GM04503 (cell line): ENCODE measurements at places on chromosomes 2 and 18.

DNA sequence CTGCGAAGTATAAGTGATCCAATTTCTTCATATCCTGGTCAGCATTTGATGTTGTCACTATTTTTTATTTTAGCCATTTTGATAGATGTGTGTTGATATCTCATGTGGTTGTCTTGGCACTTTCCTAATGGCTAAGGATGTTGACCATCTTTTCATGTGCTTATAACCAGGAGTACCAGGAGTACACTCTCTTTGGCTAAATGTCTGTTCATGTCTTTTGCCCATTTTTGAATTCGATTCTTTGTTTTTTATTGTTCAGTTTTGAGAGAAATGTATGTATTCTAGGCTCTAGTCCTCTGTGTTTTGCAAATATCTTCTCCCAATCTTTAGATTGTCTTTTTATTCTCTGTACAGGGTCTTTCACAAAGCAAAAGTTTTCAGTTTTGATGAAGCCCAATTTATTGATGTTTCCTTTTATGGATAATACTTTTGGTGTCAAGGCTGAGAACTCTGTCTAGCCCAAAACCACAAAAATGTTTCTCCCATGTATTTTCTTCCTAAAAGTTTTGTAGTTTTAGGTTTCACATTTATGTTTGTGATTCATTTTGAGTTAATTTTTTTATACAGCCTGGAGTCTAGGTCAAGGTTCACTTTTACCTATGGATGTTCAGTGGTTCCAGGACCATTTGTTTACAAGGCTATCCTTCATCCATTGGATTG, 65.4 kb downstream of the SDC1 start:
- DNase-seq, result no peak

GRCh38 chr2:235287375-235287733, 206.5 kb upstream of the AGAP1 start:
- DNase-seq, result no peak

DNA sequence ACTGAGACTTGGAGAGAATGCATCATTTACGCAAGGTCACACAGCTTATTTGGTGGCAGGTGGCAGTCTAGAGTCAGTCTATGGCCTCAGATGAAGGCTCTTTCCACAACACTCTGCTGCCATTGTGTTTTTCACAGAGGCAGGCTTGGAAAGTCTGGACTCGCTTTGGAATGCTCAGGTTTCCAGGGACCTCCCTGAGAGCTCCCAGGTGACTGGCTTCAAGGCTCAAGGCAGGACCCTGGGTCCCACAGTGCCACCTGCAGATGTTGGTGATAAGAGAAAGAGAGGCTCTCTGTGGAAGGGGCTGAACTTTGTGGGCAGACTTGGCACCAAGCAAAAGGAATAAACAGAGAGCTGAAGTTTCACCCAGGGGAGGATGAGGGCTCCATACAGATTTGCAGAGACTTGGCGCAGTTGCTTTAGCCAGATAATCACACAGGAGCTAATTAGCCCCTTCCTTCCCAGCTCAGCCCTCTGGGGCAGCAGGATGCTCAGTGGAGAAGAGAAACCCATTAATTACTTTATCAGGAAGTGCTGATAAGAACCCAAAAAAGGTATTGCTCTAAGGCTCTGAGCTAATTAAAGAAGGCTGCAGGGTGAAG, 103.5 kb downstream of the LBH start:
- no peak for DNase-seq

- DNase-seq, result no peak
These were observed 20.2 kb upstream of the ADAM23 start for GRCh38 chr2:206423147-206423546.

GRCh38 chr2:52881606-52882005, 886.0 kb upstream of the CHAC2 start:
- DNase-seq, result no peak

DNA sequence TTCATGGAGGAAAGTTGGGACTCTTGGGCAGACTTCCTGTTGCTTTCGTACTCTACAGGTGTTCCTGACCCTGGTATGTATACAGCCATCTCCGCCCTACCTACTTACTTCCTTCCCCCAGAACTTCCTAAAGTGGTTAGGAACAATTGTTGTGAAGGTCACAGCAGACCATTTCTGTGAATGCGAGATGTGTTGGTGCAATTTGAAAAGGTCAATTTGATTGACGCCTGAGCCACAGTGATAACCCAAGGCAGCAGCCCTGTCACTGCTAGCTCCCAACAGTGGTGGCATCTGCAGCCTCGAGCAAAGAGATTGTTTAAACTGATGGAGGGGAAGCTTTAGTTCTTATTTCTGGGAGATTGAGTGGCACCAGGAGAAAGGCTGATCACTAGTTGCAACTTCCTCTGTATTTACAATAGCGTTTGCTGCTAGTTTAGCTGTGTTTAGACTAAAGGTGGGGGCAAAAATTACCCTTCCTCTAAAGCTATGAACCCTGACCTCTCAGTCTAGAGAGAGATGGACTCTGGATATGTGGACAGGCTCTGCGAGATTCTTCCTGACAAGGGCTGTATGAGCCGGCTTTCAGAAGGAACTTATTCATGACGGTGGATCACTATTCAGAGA, 78.3 kb upstream of the MAP4K3 start:
- no peak for DNase-seq

- DNase-seq, result no peak
These were observed 607.6 kb downstream of the LRP1B start for GRCh38 chr2:141523199-141523598.

DNA sequence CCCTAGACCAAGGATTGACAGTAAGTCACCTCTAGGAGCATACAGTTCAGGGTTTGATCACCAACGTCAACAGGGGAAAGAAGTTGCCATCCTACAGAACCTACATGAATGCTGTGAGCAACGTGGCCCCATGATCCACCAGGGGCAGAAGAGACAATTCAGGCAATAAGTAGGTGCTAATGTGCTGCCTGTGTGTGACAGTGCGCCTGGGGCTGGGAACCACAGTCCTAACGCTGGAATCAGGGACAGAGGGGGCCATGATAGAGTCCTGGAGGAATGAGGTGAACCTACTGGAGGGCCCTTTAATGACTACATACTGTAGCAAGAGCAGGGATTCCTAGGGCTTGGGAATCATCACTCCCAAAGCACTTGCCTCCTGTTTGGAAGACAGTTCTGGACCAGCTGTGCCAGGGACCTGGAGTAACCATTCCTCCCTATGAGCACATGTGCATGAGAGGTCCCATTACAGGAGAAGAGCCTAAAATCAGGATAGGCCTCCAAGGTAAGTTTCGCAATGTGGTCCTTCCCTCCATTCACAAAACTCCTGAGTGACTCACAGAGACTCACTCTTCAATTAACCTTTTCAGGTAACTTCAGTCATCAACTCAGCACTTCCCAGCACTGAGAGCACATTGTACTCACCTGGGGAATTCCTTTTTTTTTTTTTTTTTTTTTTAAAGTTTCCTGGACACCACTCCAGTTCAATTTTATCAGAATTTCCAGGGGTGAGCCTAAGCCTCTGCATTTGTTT, 214.0 kb downstream of the TMEM163 start:
- DNase-seq, result no peak
